ENCODE measurements at places on chromosomes 5 and 9.

DNA sequence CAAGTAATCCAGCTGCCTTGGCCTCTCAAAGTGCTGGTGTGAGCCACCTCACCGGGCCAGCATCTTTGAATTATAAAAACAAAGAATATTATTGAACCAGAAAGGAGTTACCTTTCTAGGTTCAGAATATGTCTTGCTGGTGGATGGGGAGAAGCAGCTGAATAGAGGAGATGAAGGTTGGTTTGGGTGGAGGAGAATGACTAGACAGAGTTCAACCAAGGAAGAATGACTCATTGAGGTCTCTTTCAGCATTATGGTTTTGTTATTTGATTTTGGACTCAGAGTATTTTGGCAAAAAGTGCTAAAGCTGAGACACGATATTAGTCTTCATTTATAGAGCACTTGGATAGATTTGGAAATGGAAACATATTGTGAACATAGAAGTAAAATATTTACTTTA lies 75.2 kb upstream of the MPDZ start:
- DNase-seq = no peak

GRCh38 chr5:164909673-164910072 lies 1404.3 kb downstream of the MAT2B start:
- DNase-seq = no peak

DNA sequence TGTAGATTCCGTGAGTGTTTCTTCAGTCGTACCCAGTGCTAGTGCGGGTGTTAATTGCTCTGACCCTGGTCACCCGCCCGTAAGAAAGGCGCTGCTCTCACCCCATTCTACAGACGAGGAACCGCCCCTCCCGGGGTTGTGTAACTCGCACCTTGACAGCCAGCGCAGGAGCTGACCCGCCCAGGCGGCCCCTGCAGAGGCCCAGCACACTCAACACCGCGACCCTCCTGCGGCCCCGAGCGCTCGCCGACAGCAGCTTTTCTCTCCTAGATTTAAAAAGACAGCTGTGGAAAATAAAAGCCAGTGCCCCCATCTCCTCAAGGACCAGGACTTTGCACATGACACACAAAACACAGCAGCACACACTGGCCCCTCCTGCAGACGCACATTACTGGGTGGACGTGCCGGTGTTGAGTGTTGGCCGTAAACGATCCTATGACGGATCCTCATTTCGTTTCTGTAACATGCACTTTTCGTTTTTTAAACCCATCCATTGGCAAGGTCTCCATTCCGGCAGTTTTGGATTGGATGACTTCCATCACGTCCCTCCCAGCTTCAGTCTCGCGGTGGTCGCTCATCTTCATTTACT lies 22.9 kb downstream of the OR2V2 start:
- no peak for DNase-seq

- DNase-seq = no peak
Observed at GRCh38 chr9:113946496-113947115, 70.5 kb downstream of the ZNF618 start.

- DNase-seq = no peak
Observed at GRCh38 chr9:79889369-79889768, 317.6 kb downstream of the TLE4 start.

GRCh38 chr5:133199417-133200178 lies 147.8 kb downstream of the HSPA4 start:
- no peak for DNase-seq

DNA sequence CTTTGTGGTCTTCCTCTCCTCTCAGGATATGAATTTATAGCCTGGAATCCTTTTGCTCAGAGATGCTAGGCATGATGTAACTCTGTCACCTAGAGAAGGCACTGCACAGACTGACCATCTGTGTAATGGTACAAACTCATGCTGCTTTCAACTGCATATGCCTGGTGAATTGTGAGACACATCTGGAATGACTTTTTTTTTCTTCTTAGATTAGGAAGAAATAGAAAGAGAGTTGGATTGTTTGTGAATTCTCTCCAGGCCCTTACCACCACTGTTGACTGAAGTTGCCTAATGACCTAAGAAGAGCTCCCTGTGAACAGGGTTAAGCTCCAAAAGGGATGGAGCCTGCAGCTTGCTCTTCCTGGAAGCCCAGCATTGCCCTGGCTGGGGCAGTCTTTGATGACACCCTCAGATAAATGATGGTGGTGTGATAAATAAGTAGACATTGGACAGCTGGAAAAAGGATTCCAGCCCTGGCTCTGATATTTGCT lies 47.8 kb upstream of the TRIM32 start:
- DNase-seq = no peak

DNA sequence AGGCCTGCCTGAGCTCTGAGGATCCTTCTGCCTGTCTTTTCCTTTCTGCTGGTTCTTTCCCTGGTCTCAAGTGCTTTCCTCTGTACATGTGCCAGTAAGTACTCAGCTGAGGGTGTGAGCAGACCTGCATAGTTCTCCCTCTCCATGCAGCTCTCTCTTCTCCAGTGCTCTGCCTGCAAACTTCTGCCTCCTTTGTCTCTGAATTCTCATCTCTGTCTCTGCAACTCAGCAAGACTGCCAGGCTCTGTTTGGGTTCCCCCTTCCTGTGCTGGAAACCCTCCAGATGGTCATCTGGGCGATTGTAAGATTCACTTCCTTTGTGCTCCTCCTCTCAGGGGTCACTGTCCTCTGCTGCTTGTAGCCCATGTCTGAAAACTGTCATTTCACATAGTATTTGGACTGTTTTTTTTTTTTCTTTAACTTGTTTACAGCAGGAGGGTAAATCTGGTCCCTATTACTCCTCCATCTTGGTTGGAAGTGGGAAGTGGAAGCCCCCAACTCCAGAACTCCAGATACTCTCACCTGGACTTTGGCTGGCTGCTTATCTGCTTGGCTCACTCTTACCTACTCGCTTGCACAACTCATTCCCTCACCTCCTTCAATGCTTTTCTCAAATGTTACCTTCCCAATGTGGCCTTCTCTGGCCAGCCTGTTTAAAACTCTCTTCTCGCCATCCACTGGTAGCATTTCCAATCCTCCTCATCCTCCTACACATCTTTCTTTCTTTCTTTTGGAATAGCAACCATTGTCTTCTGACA lies 175.3 kb upstream of the TBC1D2 start:
- no peak for DNase-seq

DNA sequence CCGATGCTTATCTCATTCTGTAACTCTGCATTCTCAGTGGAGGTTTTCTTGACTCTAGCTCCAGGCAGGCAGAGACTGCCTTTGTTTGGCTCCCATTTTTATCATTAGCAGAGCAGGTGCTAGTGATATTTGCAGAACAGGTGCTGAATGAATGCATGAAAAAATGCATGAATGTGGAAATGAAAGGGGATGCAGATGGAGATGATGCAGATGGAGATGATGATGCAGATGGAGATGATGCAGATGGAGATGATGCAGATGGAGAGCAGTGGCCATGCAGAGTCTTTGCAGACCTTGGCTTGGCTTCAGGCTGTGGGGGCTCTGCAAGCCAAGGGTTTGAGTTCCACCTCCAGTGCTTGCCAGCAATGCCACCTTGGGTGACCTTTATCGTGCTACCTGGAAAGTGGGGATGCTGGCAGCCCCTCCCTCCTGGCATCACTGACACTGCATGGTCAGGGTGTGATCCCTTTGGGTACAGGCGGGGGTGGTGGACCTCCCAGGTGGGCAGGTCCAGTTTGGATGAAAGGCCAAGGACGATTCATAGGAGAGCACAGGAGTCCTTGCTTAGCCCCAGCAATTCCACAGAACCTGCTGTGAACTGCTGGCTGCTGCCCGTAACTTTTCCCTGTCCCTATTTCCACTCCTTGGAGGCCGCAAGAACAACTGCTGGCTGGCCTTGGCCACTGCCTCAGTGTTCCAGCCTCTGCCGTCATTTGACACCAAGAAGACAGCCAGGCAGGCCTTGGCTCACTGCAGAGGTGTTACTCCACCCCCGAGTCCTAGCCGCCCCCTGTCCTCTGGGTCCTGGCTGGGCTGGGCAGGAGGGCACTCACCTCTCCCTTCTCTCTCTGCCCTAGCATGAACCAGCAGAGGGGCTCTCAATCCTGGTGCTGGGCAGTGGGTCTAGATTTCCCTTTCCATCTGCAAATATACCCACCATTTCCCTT lies 33.0 kb downstream of the ERGIC1 start:
- DNase-seq = no peak

GRCh38 chr5:152811988-152812387 lies 406.9 kb upstream of the NMUR2 start:
- DNase-seq = no peak

GRCh38 chr9:36140086-36141084 lies 3.9 kb downstream of the GLIPR2 start:
- DNase-seq = no peak

DNA sequence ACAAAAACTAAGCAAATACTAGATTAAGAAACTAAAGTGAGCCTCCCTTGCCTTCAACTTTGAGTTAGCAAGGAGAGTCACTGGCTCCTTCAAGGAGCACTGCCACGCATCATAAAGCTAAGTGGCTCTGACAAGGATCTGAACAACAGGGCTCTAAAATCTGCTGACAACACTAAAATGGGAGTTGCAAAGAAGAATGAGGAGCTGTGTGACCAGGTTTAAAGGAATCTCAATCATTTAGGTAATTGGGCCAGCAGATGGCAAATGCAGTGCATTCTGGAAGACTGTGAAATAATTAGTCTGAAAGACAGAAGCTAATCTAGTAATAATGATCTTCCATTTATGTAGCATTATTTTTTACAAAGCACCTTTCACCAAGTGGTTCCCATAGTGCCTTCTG lies 297.0 kb upstream of the TAS2R1 start:
- peak; percentile 75 for DNase-seq

DNA sequence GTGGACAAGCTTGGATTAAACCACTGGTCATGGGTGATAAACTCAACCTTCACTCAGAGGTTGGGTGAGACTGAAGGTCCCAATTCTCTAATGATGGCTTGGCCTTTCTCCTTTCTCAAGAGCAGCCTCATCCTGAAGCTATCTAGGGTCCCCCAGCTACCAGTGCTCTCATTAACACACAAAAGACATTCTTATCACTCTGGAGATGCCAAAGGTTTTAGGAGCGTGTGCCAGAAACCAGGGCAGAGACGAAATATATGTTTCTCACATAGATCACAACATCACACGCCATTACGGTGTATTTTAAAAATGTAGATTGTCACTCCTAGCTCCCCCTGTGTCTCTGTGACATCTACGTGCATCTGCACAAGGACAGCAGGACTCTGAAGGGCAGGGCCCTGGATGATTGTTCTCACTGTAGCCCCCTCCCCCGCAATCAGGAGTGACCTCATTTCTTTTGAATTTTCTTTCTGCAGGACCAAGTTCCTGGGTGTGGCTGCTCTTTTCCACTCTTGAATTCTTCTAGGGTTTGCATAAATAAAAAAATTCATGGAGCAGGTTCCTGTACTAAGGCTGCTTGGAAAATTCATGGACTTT lies 311.3 kb downstream of the GADD45G start:
- DNase-seq = no peak

DNA sequence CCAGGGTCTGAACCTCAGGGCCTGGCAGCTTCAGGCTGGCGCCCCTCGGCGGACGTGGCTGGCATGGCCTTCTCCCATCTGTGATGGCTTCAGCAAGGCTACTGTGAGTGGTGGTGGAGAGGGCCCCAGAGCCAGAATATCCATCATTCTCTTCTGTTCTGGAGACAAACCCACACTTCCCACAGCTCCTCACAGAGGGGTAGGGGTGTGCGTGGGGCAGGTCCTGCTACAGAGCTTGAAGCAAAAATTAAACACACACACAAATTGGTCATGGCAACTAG lies 9.6 kb downstream of the GPX3 start:
- no peak for DNase-seq

GRCh38 chr9:6672118-6672517 lies 26.6 kb upstream of the GLDC start:
- no peak for DNase-seq

DNA sequence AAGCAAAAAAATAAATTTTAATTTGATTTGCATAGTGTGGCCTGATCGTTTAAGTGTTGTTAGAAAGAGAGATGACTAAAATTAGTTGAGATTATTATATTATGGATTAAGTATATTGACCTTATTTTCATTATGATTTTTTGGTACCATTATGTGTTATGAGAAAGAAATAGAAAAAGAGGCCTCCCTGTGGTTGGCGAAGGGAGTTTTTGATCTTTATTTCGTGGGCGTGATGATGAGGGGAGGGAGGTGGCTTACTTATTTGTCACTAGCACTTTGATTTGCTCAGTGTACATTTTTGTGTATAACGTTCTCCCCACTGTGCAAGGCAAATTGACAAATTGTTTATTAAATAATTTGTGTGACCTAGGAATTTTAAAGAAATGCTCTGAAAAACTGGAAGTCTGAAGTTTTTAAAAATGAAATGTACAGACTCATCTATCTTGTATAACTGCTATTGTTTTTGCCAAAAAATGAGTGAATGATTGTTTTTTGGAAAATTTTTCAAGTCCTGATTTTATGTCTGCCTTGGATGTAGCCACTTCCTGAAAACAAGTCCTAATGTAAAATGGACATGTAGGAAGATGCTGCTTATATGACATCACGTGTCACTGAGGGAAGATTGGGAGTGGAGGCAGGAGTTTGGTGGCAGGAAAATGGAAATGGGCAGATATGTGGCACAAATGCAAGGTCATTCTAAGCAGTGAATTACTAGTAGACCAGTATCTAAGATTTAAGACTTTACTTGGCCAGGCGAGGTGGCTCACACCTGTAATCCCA lies 3.0 kb downstream of the DAPK1 start:
- DNase-seq = no peak

DNA sequence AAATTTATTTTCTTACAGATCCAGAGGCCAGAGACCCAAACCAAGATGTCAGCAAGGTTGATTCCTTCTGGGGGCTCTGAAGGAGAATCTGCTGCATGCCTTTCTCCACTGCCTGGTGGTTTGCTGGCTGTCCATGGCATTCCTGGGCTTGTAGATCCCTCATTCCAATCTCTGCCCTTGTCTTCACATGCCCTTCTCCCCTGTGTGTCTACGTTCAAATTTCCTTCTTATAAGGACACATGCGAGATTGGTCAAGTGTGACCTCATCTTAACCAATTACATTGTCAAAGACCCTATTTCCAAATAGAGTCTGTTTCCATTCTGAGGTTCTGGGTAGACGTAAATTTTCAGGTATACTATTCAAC lies 84.5 kb upstream of the RAI14 start:
- DNase-seq = peak; percentile 58

GRCh38 chr5:131304414-131304813 lies 40.6 kb downstream of the CDC42SE2 start:
- no peak for DNase-seq

GRCh38 chr5:57258943-57259342 lies 85.1 kb downstream of the GPBP1 start:
- DNase-seq = no peak

GRCh38 chr5:23257656-23258055 lies 249.8 kb upstream of the PRDM9 start:
- DNase-seq = peak; percentile 31

DNA sequence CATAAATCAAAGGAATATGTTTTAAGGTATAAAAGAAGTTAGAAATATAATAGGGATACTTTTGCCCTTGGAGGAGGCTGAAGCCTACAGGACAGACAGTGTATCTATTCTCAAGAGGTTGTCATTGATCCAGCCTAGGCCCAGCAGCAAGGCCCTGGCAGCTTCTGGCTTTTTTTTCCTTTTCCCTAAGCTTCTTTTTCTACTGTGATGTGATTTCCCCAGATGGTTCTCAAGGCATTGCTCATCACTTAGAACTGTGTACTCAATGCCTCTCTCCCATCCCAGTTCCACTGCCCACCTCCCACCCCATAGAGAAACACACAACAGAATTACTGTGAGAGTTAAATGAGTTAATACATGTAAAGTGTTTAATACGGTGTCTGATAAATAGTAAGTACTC lies 88.6 kb downstream of the SLC44A1 start:
- no peak for DNase-seq

GRCh38 chr5:54988218-54988617 lies 2.8 kb upstream of the ESM1 start:
- no peak for DNase-seq
